ENCODE measurements at places on chromosomes 5 and 9.

- DNase-seq = no peak
Observed at GRCh38 chr9:112408275-112408674, 28.4 kb downstream of the HSDL2 start.

DNA sequence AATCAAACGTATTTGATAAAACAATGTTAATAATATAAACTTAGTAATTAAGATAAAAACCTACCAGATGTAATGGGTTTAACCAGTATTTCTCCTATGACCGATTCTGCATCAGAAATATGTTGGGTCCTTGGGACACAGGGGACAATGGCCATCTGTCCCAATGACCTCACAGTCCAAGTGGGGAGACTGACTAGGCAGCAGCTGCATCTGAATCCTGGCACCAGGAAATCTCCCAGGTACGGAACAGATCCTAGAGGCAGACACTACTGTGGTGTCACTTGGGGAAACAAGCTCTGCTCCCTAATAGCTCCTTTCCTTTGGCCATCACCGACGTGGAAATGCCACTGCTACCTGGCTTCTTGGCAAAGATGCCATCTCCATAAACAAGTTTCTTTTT lies 81.8 kb upstream of the SARDH start:
- no peak for DNase-seq

DNA sequence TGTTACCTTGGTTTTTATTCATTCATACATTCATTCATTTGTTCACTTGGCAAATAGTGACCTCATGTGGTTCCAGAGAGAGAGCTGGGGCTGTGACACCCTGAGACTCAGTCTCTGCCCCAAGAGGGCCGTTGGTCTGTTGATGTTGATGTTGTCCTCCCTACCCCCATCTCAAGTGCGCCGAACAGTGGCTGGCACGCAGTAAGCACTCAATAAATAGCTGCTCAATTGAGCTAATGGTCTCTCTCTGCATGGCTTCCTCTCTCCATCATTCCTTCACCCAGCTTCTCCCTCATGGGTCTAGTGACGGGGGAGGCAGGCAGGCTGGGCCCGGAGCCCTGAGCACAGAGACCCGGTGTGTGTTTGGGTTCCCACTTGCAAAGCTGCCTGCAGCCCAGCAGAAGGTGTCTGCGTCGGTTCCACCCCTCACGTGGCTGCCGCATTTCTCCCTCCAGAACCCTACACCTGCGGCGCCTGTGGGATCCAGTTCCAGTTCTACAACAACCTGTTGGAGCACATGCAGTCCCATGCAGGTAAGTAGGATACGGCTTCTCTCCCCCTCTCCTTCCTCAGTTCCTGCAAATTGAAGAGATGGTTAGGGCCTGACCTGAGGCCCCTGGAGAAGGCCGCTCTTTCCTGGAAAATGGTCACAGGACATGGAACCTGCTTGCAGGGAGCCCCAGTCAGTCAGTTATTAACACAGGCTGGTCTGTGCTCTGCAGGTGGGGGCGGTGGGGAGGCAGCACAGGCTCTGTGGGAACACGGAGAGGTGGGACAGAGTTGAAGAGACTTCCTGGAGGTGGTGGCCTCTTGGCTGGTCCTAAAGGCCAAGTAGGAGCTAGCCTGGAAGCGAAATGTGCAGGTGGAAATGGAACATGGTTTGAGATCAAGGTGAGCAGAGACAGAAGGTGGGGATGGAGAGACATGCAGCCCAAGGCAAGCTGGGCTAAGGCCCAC lies 42.0 kb downstream of the AMBP start:
- no peak for DNase-seq

DNA sequence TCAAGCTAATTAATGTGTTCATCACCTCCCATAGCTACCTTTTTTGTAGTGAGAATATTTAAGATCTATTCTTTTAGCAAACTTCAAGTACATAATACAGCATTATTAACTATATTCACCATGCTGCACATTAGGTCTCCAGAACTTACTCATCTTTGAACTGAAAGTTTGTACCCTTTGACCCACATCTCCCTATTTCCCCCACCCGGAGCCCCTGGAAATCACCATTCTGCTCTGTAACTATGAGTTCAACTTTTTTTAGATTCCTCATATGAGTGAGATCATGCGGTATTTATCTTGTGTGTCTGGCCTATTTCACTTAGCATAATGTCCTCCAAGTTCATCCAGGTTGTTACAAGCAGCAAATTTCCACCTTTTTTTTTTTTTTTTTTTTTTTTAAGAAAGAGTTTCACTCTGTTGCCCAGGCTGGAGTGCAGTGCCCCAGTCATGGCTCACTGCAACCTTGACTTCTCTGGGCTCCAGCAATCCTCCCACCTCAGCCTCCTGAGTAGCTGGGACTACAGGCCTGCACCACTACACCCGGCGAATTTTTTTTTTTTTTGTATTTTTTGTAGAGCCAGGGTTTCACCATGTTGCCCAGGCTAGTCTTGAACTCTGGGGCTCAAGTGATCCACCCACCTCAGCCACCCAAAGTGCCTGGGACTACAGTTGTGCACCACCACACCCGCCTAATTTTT lies 100.4 kb upstream of the SAP30L start:
- DNase-seq = no peak

GRCh38 chr9:19728101-19728500 lies 60.7 kb downstream of the SLC24A2 start:
- DNase-seq = no peak

- DNase-seq = no peak
Observed at GRCh38 chr5:179494774-179495526, 55.4 kb upstream of the RUFY1 start.

- DNase-seq = peak; percentile 58
Observed at GRCh38 chr5:65482296-65482735, 596 bp upstream of the ADAMTS6 start.

GRCh38 chr5:58491216-58491892 lies at the start of gene GAPT:
GAPT (plus strand) TSS chr5:58491435; CDS start chr5:58494537, 3,102 bp downstream.
- no peak for DNase-seq

DNA sequence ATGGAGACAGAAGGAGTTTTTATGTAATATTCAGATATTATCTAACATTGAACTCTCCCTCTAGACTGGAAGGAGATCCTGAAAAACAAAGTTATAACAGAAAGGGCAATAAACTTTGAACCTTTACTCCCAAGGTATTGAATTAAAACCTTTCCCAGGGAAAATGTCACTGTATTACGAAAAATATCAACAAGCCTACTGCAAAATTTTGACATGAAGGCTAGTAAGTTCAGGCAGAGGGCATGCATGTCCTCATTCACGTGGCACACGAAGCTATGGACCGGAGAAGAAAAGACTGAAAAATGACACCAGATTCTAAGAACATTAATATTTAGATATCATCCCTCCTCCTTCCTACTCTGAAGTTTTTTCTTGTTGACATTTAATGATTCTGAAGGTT lies 638.8 kb downstream of the LRRC70 start:
- no peak for DNase-seq

GRCh38 chr5:132294728-132295504 lies 722 bp downstream of the SLC22A4 start:
- DNase-seq = peak; percentile 89

- DNase-seq = peak; percentile 63
Observed at GRCh38 chr5:59367791-59368394, 525.6 kb downstream of the PDE4D start.

DNA sequence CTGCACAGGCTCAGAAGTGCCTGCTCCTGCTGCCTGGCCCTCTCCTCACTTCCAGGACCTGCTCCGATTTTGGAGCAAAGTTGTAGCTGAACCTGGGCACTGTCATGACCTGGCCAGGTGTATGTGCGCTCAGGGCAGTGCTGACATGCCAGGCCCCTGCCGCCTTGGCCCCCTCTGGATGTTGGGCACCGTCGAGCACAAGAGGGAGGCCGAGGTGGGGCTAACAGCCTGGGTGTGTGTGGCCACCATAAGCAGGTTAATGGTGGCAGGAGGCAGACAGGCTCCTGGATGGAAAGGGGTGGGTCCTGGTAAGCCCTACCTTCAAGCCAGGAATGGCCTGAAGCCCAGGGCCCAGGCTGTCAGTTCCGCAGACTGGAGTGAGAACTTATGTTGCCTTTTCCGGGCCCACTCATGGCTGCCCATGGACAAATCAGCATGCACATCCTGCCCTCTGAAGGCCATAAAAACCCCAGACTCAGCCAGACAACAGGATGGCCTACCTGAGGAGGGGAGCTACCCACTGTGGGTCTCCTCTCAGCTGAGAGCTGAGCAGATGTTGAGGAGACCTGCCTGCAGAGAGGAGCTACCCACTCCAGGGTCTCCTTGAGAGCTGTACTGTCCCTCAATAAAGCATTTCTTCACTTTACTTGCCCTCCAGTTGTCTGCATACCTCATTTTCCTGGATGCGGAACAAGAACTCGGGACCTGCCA lies 66.2 kb downstream of the NACC2 start:
- no peak for DNase-seq

GRCh38 chr5:78661691-78662090 lies 13.1 kb upstream of the LHFPL2 start:
- DNase-seq = no peak

DNA sequence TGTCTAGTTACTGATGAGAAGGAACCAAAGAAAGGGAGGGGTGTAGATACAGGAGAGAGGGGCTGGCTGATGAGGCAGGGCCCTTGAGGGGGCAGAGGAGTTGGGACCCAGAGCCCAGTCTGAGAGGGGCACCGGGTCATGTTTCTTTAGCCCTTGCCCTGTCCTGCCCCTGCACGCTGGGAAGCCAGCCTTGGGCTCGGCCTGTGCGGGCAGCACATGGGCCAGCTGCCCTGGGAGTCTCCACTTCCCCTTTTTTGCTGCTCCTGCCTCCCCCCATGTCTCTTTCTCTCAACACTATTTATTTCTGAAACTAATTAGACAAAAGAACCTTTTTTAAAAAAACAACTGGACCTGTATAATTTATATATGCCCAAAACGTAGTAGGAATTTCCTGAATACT lies 20.5 kb downstream of the MVB12B start:
- no peak for DNase-seq

DNA sequence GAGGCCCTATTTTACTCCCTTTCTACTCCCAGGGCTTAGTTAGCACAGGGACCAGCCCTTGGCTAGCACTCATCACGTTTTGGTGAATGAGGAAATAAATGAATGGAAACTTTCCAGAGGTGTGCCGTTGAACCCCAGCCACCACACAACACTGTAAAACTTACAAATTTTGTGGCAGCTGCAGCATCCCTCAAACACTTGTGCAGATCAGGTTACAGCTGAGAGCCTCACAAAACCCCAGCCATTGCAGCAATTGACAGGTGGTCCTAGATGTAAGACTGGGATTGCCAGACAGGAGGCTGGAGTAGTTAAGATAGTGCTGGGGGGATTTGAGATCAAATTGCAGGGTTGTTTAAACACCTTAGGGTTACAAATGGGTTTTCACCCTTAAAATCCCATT lies 482.2 kb upstream of the KIF2A start:
- DNase-seq = no peak

- DNase-seq = peak; percentile 23
Observed at GRCh38 chr5:15966066-15966640, 213.4 kb downstream of the MARCHF11 start.

DNA sequence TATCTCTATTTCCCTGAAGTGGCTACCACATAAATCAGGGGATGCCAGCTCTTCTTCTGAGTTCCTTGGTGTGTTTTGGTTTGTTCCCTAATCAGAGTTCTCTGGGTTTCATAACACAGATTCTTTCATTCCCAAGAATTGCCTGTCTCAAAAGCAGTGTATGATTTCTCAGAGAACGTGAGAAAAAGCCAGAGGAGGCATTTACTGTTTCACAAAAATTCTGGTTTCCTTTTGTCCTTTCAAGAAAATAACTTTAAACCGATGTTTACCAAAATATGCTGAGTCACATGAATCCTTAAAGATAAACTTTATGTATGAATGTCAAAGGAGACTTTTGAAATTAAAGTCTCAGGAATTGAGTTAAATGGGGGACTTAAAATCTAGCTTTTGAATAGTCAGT lies 314.3 kb downstream of the EBF1 start:
- no peak for DNase-seq

GRCh38 chr9:121350993-121351561 lies 19.0 kb downstream of the STOM start:
- DNase-seq = peak; percentile 96

DNA sequence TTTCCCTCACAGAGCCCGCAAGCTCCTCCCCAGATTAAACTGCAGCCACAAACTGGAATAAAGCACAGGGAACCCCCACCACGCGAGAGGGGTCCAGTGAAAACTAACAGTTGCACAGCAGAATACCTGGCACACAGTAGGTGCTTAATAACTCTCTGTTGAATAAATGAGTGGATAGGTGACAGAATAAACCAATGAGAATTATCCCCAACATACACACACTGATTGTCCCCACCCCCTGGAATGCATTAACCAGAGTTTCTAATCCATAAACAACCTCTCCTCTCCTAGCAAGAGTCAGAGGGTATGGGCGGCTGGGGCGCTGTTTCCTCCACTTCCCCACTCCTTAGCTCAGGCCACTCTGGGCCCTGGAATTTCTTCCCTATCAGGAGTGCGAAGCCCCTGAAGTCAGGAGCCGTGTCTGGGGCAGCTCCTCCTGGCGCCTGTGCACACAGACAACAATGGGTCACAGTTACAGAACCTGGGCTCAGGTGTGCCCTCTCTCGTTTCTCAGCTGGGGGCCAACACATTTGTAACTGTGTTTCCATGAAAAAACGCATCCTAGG lies 27.6 kb downstream of the RAPGEF1 start:
- no peak for DNase-seq

GRCh38 chr9:114433086-114433485 lies 45.3 kb upstream of the AKNA start:
- DNase-seq = no peak

DNA sequence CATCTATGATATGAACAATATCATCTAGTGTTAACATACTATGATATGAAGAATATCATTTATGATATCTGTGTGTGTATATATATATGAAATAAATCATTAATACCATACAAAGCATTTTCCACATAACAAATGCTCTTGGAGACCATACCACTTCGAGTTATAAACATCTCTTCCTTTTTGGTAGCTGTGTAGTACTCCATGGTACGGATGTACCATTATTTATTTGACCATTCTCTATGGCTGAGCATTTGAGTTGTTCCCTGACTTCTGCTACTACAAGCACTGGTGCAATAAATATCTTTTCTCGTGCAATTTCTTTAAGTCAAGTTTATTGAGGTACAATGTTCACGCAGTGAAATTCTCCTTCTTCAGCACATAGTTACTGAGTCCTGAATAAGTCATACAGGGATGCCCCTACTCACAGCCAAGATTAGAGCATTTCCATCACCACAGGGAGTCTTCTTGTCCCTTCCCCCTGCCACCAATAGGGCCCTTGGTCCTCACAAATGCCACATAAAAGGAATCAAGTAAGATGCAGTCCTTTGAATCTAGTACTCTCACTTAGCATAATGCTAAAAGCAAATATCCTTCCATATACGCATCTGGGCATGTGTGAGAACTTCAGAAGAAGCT lies 75.2 kb upstream of the SLC25A48 start:
- no peak for DNase-seq

GRCh38 chr5:125786021-125786420 lies 637.2 kb upstream of the GRAMD2B start:
- DNase-seq = no peak

- DNase-seq = peak; percentile 48
Observed at GRCh38 chr5:180034564-180034963, 37.0 kb downstream of the RNF130 start.

- no peak for DNase-seq
Observed at GRCh38 chr5:40762705-40763104, 6.9 kb upstream of the TTC33 start.

GRCh38 chr9:81787747-81788632 lies 98.6 kb upstream of the TLE1 start:
- DNase-seq = peak; percentile 98

- no peak for DNase-seq
Observed at GRCh38 chr9:128160603-128160987, 530 bp downstream of the BBLN start.
